ENCODE measurements at places on chromosomes 16 and 17.

DNA sequence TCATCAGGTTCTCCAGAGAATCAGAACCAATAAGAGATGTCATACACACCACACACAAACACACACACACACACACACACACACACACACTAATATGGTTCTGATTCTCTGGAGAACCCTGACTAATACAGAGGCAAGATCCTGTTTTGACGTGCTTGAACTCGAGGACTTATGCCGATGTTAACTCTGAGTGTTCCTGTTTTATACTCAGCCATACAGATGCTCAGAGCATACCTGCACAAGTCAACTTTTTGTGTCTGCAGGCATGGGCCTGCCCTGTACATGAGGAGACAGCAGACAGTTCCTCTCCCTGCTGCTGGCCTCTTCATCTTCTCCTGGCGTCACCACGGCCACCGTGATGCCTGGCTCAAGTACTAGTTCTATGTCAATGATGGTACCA, 635.9 kb downstream of the WWOX start:
- no peak for DNase-seq

- no peak for DNase-seq
These were observed 57.6 kb downstream of the RAI1 start for GRCh38 chr17:17738901-17739300.

DNA sequence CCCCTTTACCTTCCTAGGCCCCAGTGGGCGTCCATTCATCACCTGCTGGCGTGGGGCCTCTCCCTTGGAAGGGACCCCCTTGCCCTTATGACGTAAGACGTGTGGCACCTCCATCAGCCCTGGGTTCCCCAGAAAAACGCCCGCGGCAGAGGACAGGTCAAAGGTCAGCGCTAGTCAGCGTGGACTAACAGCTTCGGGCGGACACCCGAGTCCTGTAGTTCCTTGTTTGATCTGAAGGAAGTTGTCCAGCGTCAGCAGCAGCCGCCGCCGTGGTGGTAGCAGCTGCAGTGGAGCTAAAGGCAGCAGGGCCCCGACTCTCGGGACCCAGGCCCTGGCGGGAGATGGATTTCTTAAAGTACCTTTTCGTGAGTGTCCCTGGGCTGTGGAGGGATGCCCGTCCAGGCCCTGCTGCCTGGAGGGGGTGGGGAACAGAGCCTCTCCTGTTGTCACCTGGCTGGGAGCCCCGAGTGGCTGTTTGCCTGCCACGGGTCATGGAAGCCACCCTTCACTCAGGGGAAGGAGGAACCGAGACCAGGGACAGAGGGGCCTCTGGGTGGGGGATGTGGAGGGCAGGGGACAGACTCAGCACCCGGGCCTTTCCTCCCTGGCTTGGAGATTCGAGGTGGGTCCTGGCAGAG, 123.6 kb downstream of the OR1D5 start:
- DNase-seq: no peak

- no peak for DNase-seq
These were observed 17.2 kb downstream of the CYTH1 start for GRCh38 chr17:78764871-78765270.

All from GM10248 (cell line).